ENCODE measurements at places on chromosomes 2 and 18.
A peak's percentile ranks its signal among the peaks of the same experiment; 100 is the strongest.

DNA sequence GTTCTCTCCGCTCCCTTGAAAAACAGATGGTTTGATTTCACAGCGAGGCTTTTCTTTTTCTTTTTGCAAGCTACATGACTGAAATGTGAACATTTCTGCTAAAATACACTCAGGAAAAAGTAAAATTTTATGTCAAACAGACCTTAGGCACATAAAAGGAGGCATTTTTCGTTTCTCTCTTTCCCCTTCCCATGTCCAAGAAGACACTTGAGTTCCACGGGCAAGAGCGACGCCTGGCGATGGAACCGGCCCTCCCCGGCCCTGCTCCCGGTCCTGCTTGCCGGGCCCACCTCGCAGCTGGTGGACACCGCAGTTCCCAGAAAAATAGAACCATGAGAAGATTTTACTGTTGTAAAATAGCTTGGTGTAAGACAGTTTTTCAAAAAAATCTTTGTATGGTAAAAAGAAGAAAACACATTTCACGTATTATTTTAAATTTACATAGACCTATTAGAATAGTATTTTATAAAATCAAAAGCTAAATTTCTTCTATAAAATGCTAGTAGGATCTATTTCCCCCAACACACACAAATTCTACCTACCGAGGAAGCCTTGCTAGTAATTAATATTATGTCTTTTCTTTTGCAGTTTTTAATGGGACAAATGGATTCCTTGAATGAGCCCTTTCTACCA lies 2.3 kb upstream of the ALKAL2 start:
- peak; percentile 36 for DNase-seq

- DNase-seq, result no peak
Observed at GRCh38 chr18:41769265-41769664, 185.8 kb upstream of the PIK3C3 start.

DNA sequence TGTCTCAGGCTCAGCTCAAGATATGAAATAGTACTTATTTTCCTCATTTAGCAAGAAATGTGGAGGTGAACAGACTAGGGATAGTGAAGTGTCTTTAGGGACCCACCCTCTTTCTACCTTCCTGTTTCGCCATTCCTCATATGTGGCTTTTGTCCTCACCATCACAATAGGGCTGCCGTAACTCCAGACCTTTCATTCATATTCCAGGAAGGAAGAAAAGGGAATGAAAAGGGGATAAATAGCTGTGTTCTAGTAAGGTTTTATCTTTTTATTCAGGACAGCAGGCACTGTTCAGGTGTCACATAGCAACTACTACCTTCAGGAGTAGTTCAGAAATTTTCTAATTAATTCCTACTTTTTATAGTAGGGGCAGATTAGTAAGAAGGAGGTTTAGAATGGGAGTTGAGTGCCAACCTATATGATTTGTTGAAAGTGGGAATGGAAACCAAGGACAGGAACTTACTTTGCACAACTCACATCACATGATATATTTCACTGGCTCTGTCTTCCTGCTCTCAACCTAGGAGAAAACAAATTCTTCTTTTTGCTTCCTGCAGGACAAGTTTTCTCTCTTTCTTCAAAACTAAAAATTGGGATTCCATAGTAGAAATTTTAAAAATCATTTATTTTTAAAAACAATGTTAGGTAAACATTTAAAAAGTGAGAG lies 36.0 kb upstream of the HDAC4 start:
- no peak for DNase-seq

DNA sequence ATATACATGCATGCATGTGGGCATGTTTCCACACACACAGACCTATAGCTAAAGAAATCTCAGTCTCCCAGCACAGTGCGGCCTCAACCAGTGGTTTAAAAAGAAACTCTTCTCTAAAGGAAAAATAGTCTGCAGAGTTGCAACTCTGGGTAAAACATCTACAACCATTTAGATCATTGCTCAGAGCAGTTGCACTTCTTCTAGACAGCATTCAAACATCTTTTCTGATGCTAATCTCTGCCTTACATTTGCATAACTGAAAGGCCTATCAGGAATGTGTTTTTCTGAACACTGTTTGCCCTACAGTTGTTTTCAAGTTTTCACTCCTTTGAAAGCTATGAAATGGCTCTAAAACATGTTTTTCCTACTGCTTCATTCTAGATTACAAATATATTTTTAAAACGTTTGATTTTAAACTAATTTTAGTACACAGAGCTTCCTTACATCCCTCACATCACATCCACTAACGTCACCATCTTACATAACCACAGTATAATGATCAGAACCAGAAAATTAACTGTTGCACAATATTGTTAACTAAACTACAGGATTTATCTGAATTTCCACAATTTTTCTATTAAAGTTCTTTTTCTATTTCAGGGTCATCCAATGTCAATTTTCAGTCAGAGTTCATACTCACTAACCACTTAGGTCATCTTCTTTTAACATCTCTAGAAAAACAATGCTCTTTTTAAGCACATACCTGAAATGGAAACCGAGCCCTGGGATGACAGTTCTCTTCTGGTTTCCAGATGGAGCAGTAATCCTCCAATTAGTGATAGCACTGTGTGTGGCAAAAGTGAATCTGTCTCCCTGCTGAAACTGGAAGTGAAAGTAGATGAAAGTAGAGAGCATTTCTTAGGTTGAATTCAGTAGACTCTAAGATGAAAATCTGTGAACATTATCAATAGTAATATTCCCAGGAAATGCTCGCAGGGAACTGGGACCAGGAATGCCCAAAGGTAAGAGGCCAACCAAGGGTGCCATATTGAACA lies 501.6 kb upstream of the GCFC2 start:
- no peak for DNase-seq

DNA sequence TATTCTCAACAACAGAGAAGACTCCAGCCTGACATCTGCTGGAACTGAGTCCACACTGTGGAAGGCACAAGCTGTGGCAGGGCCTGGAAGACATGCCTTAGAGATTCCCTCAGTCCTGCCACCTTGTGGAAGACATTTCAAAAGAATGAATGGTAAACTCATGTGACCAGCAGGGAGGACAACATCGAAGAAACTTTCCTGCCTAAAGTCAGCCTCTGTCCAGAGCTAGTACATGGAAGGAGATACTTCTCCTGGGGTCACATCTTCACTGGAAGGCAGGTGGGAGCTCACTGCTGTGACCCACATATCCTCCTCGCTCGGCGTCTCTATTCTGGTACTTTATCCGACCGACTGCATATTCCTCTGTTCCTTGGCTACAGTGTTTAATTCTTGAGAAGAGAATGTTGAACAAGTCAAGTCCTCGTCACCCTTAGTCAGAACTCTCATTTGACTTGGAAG lies 59.5 kb downstream of the PUM2 start:
- DNase-seq, result peak; percentile 6

- no peak for DNase-seq
Observed at GRCh38 chr2:100259106-100259505, 63.2 kb downstream of the LONRF2 start.

DNA sequence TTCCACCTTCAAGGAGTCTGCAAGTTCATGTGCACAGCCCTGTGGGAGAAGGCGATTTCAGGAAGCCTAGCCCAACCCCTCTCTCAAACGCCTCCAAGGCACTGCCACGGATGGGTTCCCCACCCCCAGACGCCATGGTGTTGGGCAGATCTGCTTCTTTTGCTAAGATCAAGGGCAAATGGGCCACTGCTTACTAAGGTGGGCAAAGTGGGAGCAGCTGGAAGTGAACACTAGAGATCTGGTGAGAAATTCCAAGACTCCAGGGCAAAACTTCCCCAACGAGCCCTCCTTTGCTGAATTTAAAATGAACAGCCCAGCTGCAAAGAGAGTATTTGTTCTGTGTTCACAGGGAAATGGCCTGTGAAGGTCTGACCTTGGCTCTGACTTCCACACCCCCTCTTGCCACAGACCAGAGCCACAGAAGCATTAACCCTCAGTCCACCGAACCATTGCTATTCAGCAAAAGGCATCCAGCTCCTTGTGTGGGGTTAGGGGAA lies 45.1 kb upstream of the ZBTB7C start:
- no peak for DNase-seq

GRCh38 chr2:29376541-29376940 lies 261.3 kb downstream of the CLIP4 start:
- DNase-seq, result no peak

DNA sequence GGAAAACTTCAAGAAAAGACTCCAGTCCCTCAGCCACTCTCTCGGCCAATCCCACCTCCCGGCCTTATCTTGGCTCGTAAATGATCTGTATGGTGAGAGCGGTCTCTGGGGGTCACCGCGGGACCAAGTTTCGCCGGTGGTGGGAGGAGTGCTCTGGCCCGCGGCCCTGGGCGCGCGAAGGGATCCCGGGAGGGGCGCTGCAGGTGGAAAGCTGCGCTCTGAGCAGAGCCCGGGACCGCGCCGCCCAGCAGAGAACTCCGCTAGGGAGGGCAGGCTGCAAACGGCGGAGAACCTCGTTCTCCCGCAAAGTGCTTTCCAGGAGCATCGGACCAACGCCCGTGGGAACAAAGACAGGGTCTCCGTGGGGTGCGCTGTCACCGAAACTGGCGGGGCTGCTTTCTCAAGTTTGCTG lies 622 bp downstream of the LRP2 start:
- DNase-seq, result peak; percentile 5

DNA sequence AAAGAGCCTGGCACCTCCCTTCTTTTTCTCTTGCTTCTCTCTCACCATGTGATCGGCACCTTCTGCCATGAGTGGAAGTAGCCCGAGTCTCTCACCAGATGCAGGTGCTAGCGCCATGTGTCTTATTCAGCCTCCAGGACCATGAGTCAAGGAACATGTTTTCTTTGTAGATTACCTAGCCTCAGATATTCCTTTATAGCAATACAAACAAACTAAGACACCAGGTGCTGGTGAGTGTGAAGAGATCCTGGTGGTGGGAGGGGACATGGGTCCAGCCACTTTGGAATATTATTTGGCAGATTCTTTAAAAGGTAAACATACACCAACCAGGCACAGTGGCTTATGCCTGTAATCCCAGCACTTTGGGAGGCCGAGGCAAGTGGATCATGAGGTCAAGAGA lies 5.9 kb upstream of the USP40 start:
- no peak for DNase-seq

GRCh38 chr18:34085140-34085739 lies 139.5 kb downstream of the NOL4 start:
- no peak for DNase-seq

- no peak for DNase-seq
Observed at GRCh38 chr2:56077359-56077915, 106.4 kb upstream of the CCDC85A start.

DNA sequence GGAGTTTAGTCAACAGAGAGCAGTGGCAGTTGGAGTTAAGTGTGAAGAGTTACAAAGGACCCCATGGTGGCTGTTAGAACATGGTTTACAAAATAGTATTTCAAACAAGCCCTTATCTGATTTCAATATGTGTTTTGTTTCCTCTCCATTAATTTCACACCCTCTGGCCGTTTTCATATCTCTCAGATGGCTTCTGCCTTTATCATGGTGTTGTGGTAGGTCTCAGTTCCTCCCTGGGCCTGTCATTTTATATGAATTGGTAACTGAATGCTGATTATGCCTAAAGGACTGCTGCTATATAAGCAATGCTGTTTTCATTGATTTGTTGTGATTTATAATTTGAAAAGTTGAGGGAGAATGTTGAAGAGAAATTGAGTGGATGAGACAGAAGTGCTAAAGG lies 686.7 kb downstream of the NYAP2 start:
- DNase-seq, result no peak

DNA sequence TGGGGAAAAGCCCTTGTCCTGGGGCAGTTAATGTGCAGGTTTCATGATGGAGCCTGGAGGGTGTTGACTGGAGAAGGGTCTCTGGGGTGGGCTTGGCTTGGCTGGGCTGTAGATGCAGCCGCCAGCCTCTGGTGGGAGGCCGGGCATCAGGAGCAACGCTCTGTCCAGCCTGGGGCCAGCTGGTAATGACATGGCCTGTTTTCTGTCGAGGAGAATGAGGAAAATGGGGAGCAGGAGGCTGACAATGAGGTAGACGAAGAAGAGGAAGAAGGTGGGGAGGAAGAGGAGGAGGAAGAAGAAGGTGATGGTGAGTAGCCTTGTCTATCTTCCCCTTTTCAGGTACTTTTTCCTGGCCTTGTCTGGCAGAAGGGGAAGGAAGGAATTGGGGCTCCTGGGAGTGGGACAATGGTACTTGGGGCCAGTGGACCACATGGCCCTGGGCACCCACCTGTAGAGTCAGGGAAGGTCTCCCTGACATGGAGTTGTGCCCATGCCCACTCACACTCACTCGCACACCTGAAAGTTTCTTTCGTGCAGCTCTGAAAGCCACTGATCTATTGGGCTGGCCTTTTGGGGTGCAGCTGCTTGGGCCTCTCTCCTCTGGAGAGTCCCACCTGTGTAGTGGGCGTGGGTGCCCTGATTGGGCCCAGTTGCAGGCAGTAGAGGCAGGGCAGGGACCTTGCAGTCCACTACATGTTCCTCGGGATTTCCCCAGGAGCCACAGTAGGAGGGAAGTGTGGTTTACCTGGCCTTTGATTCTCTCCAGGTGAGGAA lies 3.5 kb downstream of the PTMA start:
- DNase-seq, result no peak

- no peak for DNase-seq
Observed at GRCh38 chr2:28403370-28403956, 10.8 kb downstream of the FOSL2 start.

GRCh38 chr2:904246-905024 lies 46.2 kb upstream of the SNTG2 start:
- no peak for DNase-seq

DNA sequence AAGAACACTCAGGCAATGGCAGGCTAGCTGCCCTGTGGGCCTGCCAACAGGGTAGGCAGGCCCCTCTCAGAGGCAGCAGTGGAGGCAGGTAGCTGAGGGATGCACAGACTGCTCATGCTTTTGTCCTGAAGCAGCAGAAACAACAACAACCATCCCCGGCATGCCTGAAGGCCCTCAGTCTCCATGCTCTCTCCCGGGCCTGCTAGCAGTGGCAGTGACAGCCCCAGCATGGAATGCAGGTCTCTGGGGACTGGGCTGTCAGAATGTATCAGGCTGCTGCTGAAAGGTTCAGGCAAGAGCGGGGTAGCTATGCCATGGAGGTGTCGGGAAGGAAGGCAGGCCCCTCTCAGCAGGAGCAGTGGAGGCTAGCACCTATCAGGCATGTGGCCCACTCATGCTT lies 209.8 kb downstream of the KCNJ3 start:
- DNase-seq, result no peak

- DNase-seq, result no peak
Observed at GRCh38 chr2:202270487-202270886, 4.9 kb downstream of the NOP58 start.

DNA sequence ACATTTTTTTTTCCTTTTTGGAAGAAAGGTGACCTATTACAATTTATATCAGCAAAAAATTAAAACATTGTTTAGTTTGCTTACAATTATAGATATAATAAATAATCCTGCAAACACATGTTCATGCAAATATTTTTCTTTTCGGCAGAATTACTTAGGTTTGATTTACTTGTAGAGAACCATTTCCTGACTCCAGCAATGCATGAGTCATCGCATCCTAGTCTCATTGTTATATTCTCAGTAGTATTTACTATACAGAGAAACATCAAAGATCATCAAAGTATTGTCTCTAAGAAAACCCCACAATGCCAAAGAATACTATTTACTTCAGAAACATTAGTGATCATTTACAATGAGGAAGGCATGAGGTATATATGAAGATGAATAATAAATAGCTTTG lies 40.4 kb upstream of the MTIF2 start:
- no peak for DNase-seq

- DNase-seq, result peak; percentile 35
Observed at GRCh38 chr2:240704651-240705050, 13.0 kb downstream of the AQP12A start.

All from stimulated activated CD4-positive, alpha-beta T cell treated with anti-CD3 and anti-CD28 coated beads, Interleukin-1b, Interleukin-23, amount 100 ng/mL, for 48 hours (primary cell).